Neuronal stem cell (in vitro differentiated cells): ENCODE measurements at places on chromosomes 12 and 14.

DNA sequence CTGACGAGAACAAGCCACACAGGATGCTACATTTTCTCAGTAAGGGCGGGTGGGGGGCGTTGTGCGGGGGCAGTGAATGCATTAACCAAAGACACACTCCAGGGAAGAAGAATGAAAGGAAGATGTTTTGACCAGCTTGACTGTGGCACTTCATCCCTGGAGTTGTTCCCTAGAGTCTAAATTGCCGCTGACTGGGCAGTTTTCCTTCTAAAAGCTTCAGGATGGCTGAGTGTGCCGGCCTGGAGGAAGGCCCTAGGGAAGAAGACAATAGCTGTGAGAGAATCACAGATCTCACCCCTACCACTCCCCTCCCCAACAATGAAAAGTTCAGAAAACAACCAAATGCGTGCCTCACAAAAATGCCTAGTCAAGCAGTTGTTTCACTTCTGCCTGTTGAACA lies 67.2 kb downstream of the NKX2-1 start:
- no peak for DNase-seq

DNA sequence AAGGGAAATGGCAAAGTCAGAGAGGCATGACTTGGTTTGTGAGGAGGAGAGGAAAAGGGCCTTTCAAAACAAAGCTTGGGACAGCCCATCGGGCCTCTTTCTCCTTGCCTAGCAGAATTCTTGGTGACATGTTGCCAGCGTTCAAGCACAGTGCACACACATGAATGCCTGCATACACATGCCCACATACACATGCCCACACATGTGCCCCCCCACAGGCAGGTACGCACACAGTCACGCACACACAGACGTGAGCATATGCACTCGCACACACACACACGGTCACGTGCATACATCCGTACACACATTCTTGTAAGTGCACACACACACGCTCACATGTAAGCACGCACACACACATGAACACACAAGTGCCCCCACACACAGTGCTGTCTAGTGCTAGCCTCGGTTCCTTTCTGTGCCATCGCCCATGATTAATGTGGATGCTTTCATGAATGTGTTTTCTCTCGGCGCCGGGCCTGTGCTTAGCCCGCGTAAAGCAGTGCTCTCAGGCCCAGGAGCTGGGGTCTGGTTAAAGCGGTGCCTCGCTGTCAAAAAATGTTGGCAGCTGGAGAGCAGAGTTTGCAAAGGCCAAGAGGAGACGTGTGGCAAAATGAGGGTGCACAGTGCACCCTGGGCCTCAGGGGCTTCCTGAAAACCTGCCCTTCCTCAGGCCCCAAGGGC lies 328.8 kb upstream of the DIO3 start:
- DNase-seq: no peak

DNA sequence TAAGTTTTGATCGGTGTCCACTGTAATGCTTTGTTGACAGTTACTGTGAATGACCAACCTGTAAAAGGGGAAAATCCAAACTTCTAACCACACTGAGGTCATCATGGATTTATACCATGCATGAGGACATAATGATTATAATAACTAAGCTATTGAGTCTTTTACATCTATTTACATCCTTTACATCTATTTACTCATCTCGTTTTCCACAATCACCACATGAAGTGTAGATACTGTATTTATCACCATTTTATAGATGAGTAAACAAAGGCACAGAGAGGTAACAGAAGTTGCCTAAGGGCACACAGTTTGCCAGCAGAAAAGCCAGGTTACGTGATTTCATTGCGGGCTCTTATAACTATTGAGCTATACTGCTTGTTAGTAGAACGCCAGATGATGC lies 27.9 kb upstream of the EID3 start:
- DNase-seq: no peak

DNA sequence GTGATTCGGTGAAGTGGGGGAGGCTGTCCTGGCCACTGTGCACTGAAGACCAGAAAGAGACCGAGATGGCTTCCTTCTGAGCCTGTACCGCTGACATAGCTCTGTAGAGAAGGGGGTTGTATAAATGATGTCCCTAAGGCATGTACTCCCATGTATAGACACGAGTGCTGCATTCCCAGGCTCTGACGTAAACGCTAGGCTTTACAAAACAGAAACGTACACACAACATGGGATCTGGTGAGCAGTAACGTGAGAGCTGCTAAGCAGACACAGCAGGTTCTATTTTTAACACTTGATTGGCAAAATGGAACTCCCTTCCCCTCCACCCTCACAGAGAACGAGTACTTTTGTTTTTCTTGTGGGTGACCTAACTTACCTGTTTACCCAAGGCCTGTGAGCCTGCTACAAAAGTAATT lies 35.9 kb downstream of the ACADS start:
- DNase-seq: no peak

- DNase-seq: no peak
Measured at GRCh38 chr12:108663324-108664015, 29.8 kb upstream of the SELPLG start.

GRCh38 chr12:34393821-34394150 lies 371.5 kb downstream of the ALG10 start:
- no peak for DNase-seq

DNA sequence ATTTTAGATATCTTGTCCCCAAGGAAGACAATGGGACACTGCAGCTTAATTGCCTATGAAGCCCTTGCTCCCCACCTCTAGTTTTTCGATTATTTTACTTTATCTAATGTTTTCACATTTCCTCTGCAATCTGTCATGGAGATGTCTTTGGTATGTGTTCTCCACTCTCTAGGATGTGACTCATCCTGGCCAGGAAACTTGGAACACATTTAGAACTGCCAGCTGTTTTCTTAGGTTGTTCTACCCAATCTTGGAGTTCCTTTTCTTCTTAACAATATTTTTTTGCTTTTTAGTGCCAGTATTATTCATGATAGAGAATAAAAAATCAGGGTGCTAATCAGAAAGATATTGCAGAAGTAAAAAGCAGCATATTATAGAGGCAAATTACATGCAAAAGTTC lies 101.7 kb upstream of the CLEC14A start:
- no peak for DNase-seq

DNA sequence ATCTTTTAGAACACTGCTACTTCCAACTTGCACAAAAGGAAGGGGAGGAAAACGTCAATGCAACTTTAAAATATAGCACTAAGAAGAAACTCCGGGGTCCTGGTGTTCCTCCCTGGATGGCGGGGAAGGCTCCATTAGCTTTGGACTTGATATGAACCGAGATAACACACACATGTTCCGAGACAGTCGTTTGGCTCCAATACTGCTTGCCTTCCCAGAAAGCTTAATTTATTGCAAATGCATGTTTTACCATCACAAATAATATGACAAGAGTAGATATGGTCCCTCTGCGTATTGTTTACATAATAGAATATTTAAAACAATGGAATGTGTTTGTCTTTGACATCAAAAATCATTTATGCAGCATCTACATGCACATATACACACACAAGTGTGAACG lies 87.6 kb upstream of the CLMN start:
- DNase-seq: no peak

GRCh38 chr12:75738486-75738885 lies 227.1 kb upstream of the KRR1 start:
- no peak for DNase-seq

DNA sequence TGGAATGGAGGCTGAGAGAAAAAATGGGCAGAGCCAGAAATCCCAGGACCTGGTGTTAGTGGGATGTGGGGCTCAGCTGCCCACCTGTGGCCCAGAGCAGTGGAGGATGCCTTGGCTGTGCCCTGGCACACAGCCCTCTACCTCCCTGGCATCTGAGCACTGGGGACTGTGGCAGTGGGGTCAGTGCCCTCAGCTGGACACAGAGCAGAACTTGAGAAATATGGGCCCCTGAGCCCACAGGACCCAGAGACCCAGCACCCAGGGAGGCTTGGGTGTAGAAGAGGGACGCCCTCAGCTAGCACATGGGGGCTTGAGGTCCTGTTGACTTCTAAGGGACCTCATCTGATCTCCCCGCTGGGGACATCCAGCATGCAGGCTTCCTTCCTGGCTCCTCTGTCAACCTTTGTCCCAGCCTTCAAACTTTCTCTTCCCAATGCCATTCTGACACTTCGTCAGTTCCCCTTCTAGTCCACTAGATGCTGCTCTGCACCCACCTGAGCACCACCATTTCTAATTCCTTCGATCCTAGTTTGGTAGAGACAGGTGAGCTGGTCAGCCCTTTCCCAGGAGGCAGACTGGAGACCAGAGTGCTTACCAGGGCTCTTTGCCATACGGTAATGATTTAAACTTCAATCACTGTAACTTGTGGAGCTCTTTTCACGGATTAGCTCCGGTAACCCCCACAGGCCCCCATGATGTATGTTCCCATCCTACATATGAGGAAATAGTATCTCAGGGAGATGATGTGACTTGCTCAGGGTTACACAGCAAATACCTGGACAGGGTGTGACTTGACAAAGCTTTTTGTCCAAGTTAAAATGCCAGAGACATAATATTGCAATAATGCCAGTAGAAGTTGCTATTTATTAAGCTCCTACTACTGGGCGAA lies 143.7 kb downstream of the ASCL4 start:
- peak; percentile 23 for DNase-seq

DNA sequence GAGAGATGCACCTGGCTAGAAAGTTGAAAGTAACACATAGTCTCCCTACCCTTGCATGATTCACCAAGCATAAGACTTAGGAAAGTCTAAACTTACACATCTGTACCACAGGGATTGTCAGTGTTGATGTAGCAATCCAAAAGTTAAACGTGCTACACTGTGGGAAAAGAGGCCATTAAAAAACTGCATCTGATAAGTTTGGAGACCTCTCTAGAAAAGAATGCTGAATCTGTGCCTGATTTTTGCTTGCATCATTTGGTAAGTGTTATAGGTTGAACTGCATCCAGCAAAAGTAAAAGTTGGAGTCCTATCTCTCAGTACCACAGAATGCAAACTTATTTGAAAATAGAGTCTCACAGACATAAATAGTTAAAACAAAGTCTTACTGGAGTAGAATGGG lies 126.6 kb downstream of the SLC6A15 start:
- DNase-seq: no peak

- DNase-seq: peak; percentile 14
Measured at GRCh38 chr14:60512973-60513571, 4.1 kb downstream of the SIX6 start.

DNA sequence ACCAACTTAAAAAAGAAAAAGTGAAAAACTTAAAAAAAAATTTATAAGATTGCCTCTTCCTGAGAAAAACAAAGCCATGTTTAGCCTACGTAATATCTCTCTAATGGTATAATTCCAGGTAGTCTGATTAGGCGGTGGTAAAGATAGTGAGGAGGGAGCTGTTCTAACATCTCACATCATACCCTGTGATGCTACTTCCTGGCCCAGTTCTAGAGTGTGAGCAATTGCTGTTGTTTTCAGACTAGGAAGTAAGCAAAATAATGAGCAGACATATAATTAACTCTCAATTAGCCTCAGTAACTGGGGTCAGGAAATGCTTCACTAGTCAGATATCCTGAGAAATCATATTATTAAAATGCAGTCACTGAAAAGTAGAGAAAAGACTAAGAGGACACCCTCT lies 113.9 kb downstream of the PHLDA1 start:
- no peak for DNase-seq

DNA sequence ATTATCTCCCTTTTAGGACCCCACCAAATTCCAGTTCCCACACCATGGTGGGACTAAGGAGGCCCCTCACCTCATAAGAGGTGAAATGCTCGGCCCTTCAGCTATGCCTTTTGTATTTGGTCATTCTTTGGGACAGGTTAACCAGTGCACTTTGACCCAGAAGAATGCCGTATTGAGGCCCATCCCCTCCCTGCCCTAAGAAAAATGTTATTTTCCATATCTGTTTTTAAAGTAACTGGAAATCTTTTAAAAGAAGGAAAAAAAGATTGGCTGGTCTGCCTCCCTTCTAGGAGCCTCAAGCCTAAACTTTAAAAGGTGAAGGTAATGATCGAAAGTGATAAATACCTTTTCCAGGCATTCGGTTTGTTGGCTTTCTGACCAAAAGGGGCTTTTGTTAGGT lies 5.7 kb upstream of the HOXC13 start:
- no peak for DNase-seq

DNA sequence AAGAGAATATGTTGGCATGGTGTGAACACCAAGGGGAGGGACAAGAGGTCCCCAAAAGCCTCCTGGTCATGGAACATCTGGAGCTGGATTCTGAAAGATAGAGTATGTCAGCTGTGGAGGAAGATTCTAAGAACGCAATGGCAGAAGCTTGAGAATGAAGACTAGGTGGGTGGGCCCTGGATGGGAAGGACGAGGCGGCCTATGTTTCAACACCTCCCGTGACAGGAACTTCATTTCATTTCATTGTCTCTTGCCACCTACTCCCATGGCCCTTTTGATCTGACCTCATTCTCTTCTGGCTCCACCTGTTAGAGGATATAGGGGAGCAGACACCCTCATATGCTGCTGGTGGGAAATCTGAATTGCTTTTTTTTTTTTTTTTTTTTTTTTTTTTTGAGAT lies 3.3 kb downstream of the UNG start:
- no peak for DNase-seq

DNA sequence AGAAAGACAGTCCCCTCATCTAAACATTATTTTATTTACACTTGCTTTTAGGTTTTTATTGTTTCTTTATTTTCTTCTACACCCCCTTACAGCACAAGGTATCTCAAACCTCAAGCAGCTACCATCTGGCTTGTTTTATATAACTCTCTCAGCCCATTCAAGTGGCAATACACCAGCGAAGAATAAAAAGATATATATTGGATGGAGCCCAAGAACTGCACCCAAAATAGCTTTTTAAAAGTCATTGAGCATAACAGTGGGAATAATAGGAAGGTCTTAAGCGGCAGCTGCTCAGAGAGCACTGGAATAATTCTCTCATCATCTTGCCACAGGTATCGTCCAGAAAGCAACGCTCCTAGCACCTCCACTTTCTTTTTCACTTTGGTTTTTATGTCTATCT lies 322.5 kb downstream of the SYT1 start:
- no peak for DNase-seq

- no peak for DNase-seq
Measured at GRCh38 chr12:49974677-49975317, 2.0 kb downstream of the AQP6 start.

GRCh38 chr12:19882346-19882745 lies 443.1 kb downstream of the AEBP2 start:
- DNase-seq: no peak

GRCh38 chr12:103840876-103841689 lies at the start of gene NT5DC3:
TSS of gene NT5DC3 (minus strand) at chr12:103841234. CDS start at chr12:103841156, 78 bp downstream.
- peak; percentile 83 for DNase-seq

GRCh38 chr12:106710143-106710893 lies 64.2 kb upstream of the RIC8B start:
- peak; percentile 47 for DNase-seq

- DNase-seq: peak; percentile 43
Measured at GRCh38 chr12:23753628-23754365, 195.7 kb downstream of the SOX5 start.

- no peak for DNase-seq
Measured at GRCh38 chr14:69002069-69002468, 23.0 kb upstream of the ACTN1 start.

- DNase-seq: no peak
Measured at GRCh38 chr12:105499205-105499604, 168.7 kb downstream of the C12orf75 start.

GRCh38 chr12:13343375-13343774 lies 146.8 kb downstream of the EMP1 start:
- no peak for DNase-seq
